MV-4-11 (cell line): ENCODE measurements at places on chromosomes 4 and X.

GRCh38 chr4:45925809-45926208 lies 198.0 kb downstream of the GABRG1 start:
- no peak for DNase-seq

GRCh38 chr4:7812231-7812857 lies 127.3 kb downstream of the AFAP1 start:
- DNase-seq: no peak

DNA sequence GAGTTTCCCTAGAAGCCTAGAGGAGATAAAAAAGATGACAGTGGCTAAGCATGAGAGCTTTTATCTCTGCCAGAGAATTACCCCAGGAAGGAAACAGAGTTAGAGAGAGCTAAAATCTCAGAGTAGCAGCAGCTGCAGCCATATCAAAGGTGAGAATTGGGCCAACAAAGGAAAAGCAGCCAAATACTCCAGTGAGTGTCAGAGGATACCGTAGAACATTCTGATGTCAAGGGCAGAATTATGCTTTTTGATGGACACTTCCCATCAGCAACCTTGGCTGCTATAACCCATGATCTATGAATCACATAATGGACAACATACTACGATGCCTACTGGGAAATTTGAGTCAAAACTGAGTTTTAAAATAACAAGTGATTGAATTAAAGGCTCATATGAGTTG lies 405.8 kb upstream of the CPEB2 start:
- DNase-seq: no peak

DNA sequence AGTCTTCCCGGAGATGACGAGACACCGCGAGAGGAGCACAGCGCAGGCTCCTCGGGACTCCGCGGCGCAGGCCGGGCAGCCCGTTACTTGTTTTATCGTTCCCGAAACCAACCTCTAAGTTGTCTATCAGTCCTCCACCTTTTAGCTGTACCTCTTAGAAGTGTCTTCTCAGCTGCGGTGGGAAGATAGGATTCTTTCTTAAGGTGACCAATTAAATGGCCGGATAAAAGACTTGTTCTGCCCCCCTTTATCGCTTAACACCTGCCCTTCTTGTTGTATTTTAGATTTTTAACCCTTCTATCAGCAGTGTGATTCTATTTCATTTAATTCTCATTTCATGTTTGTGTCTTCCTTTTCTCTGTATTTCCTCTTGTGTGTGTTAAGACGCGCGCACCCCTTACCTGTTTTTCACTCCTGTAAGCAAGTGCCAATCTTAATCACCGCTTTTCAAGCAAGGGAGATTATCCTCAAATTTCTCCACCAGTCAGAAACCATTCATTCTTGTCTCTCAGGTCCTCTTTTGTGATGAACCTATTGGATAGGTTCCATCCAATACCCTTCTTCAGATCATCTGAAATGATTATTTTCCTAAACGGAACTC lies at the start of gene SLC9B2:
Gene SLC9B2, minus strand, starts transcription at position 15 of the 601 bp plus-strand sequence. CDS start 9,211 bp downstream, outside the sequence.
- DNase-seq: no peak

DNA sequence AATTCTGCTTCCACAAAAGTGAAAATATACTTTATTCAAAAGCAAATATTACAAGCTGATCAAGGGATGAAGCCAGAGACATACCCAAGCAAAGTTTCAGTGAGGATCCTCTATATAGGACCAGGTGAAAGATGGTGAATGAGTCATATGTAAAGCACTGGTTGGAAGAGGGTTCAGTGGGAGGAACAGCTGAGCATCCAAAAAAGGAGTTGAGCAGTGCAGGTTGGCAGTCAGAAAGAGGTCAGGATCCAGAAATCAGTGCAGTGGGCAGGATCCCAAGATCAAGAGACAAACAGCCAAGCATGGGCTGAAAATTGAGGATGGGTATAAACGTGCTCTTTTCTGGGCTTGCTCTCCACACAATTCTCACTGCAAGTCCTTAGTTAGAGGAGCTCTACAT lies 30.3 kb downstream of the OTC start:
- DNase-seq: no peak

- no peak for DNase-seq
These were observed 431.8 kb downstream of the KCTD8 start for GRCh38 chr4:44016570-44017421.

- DNase-seq: no peak
These were observed 91.9 kb downstream of the FAM53A start for GRCh38 chr4:1592068-1592708.

DNA sequence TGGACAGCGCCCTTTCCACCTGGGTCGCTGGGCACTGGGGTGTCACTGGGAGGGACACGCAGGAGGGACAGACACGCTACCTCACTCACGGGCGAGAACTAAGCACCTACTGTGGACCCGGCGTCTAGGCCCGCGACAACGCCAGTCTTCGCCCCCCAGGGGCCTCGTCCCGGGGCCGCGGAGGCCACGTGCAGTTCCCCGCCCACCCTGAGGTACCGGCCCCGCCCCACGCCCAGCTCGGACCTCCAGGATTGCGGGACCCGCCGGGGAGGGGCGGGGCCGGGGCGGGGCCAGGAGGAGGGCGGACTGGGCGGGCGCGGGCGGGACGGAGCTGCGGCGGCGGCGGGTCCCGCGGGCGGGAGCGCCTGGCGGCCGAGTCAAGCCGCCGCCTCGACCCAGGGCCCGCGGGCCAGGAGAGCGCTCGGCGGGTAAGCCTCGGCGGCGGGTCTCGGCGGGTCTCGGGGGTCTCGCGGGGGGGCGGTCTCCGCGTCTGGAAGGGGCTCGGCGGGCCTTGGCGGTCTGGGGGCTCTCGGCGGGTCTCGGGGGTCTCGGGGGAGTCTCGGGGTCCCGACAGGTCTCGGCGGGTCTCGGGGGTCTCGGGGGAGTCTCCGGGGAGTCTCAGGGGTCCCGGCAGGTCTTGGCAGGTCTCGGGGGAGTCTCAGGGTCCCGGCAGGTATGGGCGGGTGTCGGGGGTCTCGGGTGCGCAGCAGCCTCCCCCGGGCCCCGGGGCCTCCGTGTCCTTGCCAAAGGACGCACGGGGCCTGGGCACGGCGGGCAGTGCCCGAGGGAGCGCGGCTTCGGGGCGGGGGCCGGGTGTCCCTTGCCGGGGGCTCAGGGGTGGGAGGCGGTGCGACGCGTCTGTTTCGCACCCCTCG lies at the start of gene SH3BP2:
Gene SH3BP2, plus strand, starts transcription at position 375 of the 875 bp plus-strand sequence. CDS start 27,533 bp downstream, outside the sequence.
- peak; percentile 55 for DNase-seq

DNA sequence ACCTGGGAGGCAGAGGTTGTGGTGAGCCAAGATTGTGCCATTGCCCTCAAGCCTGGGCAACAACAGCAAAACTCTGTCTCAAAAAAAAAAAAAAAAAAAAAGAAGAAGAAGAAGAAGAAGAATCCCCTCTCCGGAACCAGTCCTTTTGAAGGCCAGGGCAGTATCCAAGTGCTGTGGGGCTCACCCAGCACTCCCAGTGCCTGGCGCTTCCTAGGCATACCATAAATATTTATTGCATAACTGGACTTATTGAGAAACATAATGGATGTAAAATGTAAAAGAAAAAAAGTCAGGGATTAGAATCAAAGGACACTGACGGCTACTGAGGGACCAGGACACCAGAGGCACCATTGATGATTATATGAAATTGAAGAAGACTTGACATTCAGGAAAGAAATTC lies 162.1 kb upstream of the KIT start:
- no peak for DNase-seq

- DNase-seq: peak; percentile 54
These were observed 7.4 kb downstream of the HNRNPH2 start for GRCh38 chrX:101415180-101416145.

DNA sequence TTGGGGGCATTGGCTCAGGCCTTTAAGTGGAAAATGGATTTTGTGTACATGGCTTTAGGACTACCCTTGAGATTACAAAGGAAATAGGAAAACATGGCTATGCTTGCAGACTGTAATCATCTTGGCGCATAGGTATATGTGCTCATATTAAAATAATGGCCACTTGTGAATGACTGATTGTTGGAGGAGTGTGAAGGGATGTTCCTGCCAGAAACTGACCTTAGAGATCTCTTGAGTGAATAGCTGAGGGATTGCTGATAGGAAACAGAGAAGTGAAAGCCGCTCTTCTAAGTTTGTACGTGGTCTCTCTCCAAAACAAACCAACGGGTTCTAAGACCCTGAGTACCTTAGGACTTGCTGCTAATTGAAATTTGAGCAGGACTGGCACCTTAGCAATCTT lies 186.0 kb downstream of the MGST2 start:
- peak; percentile 64 for DNase-seq

DNA sequence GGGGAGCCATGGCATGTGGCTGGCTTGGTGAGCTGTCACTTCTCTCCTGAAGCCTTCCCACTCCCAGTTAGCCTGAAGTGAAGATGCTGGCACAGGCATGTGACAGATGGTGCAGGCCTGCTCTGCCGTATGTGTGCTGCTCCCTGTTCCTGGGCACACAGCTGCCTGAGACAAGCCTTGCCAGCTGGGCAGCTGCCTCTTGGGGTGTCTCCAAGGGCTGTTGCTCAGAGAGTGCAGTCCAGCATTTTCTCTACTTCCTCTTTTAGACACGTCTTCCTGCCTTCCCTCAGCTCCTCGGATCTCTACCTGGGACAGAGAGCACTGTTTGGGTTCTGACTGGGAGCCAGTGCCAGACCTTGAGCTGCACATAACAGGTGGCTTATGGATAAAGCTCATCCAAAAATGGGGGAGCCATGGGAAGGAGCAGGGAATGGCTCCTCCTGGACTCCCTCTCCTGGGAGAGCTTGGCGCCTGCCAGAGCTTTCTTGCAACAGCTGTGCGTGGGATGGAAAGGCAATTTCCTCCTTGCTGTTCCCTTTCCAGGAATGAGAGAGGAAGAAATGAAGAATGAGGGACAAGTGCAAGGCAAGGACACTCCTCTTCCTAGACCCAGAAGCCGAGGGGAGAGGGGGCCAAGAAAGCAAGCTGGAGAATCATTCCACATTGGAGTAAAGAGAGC lies 132.9 kb downstream of the MSL3 start:
- peak; percentile 42 for DNase-seq

- no peak for DNase-seq
These were observed 102.3 kb downstream of the PSAPL1 start for GRCh38 chr4:7332216-7333023.

DNA sequence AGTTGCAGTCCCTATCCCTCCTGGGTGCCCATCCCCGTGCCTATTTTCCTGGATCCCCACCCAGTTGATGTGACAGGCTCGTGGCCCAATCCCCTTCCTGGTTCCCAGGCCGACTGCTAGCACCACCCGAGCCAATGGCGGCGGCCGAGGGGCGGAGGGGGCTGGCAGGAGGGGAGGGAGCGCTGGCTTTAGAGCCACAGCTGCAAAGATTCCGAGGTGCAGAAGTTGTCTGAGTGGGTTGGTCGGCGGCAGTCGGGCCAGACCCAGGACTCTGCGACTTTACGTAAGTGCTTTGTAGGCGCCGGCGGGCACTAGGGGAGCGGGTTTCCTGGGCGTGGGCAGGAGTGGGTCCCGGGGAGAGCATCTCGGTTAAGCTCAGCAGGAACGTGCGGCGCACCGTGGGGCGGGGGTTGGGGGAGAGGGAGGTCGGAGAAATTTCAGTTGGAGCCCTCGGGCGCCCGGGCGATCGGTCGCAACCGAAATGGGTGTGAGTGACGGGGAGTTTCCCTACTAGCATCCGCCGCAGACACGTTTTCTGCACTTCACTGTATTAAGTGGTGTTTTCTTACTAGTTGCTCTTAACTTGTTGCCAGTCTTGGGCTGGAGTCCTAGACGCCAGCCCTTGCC lies at the start of gene PLS3:
Gene PLS3, plus strand, starts transcription at position 197 of the 627 bp plus-strand sequence. CDS start 49,077 bp downstream, outside the sequence.
- DNase-seq: peak; percentile 15

DNA sequence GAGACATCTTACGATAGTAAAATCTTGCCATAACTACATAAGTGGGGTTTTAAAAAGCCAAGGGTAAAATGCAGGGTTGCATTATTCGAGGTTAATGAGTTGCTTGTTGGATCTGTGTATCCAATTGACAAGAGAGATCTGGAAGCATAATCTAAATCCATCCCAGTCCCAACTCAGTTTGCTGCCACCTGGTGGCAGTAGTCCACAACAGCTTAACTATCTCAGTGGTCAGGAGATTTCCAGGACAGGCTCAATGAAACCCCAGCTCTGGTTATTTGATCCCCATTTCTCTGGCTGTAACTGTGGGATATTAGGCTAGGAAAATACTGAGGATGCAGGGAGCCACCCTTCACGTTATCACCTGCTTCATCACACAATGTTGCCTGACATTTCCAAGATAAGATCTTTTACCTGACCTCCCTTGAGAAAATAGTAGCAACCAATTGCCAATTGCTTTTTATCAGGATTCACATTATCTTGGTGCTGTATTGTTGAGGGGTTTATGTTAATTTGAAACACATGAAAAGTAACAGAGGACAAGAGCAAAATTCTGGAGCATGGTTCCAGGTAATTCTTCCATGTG lies 88.2 kb upstream of the TNIP3 start:
- DNase-seq: peak; percentile 57

GRCh38 chrX:45172890-45173289 lies 27.8 kb downstream of the DIPK2B start:
- peak; percentile 41 for DNase-seq

DNA sequence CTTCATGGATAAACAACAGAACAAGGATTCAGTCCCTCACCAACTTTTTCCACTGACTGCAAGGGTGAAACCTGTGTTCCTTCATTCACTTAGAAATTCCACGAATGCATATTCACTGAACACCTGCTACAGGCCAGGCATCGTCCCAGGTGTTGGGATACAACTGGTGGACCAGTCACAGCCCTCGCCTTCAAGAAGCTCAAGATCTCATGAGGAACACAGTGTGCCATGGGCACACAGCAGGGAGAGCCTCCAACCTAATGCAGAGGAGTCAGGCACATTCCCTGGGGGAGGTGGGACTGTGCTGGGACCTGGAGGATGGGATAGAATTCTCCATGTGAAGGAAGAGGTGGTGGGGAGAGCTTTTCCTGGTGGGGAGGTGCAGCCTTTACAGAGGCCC lies 107.6 kb upstream of the PDLIM3 start:
- DNase-seq: no peak

DNA sequence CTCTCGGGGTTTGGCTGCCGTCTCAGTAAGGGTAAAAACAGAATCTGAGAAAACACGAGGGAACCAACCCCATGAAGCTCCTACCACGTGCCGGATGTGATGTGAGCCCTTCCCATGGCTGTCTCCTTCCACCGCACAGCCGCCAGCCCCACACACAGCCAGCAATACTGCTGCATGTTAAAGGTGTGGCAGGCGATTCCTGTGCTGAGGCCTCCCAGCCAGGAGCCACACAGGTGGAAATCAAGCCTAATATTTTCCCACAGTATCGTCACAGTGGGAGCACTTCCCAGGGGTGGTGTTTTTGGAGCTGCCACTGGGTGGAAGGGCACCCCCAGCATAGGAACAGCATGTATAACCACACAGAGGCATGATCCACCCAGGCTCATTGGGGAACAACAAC lies 77.5 kb downstream of the SLC2A9 start:
- DNase-seq: no peak

DNA sequence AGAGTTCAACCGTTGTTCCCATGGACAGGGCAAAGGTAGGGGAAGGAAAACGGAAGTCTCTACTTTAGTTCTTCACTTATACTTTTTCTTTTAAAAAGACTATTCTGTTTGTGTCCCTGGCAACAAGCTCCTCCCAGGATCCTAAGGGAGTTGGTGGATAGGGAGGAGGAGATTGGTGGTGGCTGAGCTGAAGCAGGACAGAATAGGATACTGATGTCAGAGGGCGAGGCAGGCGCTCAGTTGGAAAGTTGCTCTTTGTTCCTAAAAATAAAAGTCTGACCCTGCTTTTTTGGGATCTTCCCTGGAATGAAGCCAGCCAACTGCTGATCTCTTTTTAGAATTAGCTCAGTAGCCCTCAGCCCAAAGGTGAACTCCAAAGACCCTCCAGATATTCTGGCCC lies 104.7 kb downstream of the MGST2 start:
- no peak for DNase-seq

- no peak for DNase-seq
These were observed 999 bp upstream of the CTBP1 start for GRCh38 chr4:1249731-1250526.
